ENCODE measurements at places on chromosomes 3 and 15. TPM values are rescaled to one million over a fixed set of nuclear protein-coding genes. Genes with fewer than 3 reads are reported as not detected.

The FAM3D gene
- not detected for total RNA-seq

The MYLK gene
- 94.7 TPM for total RNA-seq

The TLR9 gene
- total RNA-seq = not detected

The GASK1A gene
- total RNA-seq = not detected

The SEMA3B gene
- total RNA-seq = 5.6 TPM

The APEH gene
- 108 TPM for total RNA-seq

- no peak for DNase-seq
Measured at GRCh38 chr3:46010519-46011113, 15.0 kb upstream of the FYCO1 start.

- no peak for DNase-seq
Measured at GRCh38 chr3:170137986-170138385, 43.5 kb downstream of the PHC3 start.

DNA sequence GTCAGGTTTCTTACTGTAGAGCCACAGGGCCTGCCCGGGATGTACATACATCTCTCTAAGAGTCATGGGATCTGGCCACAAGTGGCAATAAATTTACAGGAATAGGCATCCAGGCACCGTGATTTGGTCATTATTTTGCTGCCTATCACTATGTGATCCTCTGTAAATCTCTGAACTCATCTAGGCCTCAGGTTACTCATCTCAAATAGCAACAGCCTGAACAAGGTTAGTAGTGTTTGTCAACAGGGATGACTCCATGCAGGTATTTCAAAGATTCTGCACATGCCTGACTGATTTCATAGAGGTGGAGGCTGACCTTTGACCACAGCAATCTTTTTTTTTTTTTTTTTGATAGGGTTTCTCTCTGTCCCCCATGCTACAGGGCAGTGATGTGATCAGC, 88.8 kb upstream of the TBL1XR1 start:
- DNase-seq = no peak

DNA sequence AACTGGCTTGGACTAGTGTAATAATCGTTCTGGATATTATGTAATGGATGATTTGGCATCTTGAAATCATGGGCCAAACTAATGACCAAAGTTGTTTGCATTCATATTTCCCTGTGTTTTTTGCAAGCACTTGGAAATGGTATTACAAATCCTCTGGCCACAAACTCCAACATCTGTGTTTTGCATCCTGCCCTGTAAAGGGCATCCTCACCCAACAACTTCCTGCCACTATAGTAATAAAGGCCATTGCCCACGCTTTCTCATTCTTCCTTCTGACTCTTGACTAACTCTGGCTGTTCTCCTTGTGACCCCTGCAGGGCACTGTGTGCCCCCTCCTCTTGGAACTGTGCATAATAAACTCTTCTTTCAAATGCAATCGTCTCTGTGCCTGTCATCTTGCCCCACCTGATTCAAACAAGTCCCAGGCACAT, 25.4 kb upstream of the PSMD6 start:
- peak; percentile 71 for DNase-seq

- peak; percentile 6 for DNase-seq
Measured at GRCh38 chr3:28322464-28322863, 26.1 kb upstream of the ZCWPW2 start.

GRCh38 chr15:74314795-74315438, 52.5 kb downstream of the CYP11A1 start:
- peak; percentile 56 for DNase-seq

- DNase-seq = no peak
Measured at GRCh38 chr3:21801631-21802030, 50.6 kb upstream of the ZNF385D start.

- no peak for DNase-seq
Measured at GRCh38 chr3:129575997-129576384, 30.5 kb downstream of the PLXND1 start.

GRCh38 chr15:58771621-58772250, 634 bp downstream of the MINDY2 start:
- DNase-seq = peak; percentile 32

Data from RPMI7951 (cell line).